ENCODE measurements at places on chromosomes 6 and 20. TPM values are rescaled to one million over a fixed set of nuclear protein-coding genes. Genes with fewer than 3 reads are reported as not detected.

ADGRF4 gene
- total RNA-seq = 10.1 TPM

FAM209B gene
- total RNA-seq = not detected

CDH26 gene
- 6.6 TPM for total RNA-seq

MLIP gene
- total RNA-seq = not detected

LAMP5 gene
- total RNA-seq = 0.74 TPM

COL21A1 gene
- total RNA-seq = 16.7 TPM

DEFB116 gene
- not detected for total RNA-seq

WRNIP1 gene
- total RNA-seq = 50.1 TPM

SLC17A3 gene
- total RNA-seq = not detected

SIRPD gene
- not detected for total RNA-seq

NKAIN4 gene
- not detected for total RNA-seq

FOXC1 gene
- total RNA-seq = 9.8 TPM

HLA-DMA gene
- 27.7 TPM for total RNA-seq

TMEM74B gene
- 4.2 TPM for total RNA-seq

All from vagina (tissue), 2 donors.